ENCODE measurements at places on chromosomes 4 and X. TPM values are rescaled to one million over a fixed set of nuclear protein-coding genes. Genes with fewer than 3 reads are reported as not detected.

The NPY5R gene
- not detected for total RNA-seq

The P2RY8 gene
- 3.0 TPM for total RNA-seq

The AVPR2 gene
- total RNA-seq = 1.9 TPM

The ADGRL3 gene
- total RNA-seq = 6.0 TPM

The SYNPO2 gene
- 26.2 TPM for total RNA-seq

The APELA gene
- total RNA-seq = not detected

The UTP3 gene
- total RNA-seq = 28.8 TPM

The TEC gene
- 7.4 TPM for total RNA-seq

The UGT2B7 gene
- total RNA-seq = not detected

The MAGED4B gene
- total RNA-seq = 6.4 TPM

The RRH gene
- total RNA-seq = not detected

The SCRG1 gene
- total RNA-seq = 0.32 TPM

The UBA6 gene
- 54.4 TPM for total RNA-seq

The PRICKLE3 gene
- 13.1 TPM for total RNA-seq

The VEGFC gene
- total RNA-seq = 16.1 TPM

The SPINK2 gene
- total RNA-seq = not detected

The NAP1L2 gene
- 2.1 TPM for total RNA-seq

The RGN gene
- total RNA-seq = 11.9 TPM

The SHOX gene
- total RNA-seq = not detected

The F8 gene
- total RNA-seq = 37.5 TPM

The ARSJ gene
- 8.4 TPM for total RNA-seq

The TMPRSS11D gene
- total RNA-seq = not detected

The PPP1R2C gene
- total RNA-seq = not detected

The NUDT10 gene
- total RNA-seq = not detected

The C4orf50 gene
- total RNA-seq = 0.09 TPM

Data from lower lobe of right lung (tissue), 2 donors.